ENCODE measurements at places on chromosomes 2 and 18. TPM values are rescaled to one million over a fixed set of nuclear protein-coding genes. Genes with fewer than 3 reads are reported as not detected.

Gene SPC25
- total RNA-seq: 22.0 TPM

Gene NYAP2
- not detected for total RNA-seq

Gene LCT
- total RNA-seq: 0.05 TPM

Gene GPAT2
- total RNA-seq: not detected

Gene ESPNL
- 0.12 TPM for total RNA-seq

Gene VIT
- total RNA-seq: not detected

Gene HAAO
- not detected for total RNA-seq

Gene CEP192
- 7.8 TPM for total RNA-seq

Gene IL1RL1
- 1.0 TPM for total RNA-seq

Gene SNTG2
- total RNA-seq: not detected

Gene CYP1B1
- 5.5 TPM for total RNA-seq

Gene REG3A
- not detected for total RNA-seq

Gene GPD2
- 19.4 TPM for total RNA-seq
